ENCODE measurements at places on chromosomes 13 and 19.

DNA sequence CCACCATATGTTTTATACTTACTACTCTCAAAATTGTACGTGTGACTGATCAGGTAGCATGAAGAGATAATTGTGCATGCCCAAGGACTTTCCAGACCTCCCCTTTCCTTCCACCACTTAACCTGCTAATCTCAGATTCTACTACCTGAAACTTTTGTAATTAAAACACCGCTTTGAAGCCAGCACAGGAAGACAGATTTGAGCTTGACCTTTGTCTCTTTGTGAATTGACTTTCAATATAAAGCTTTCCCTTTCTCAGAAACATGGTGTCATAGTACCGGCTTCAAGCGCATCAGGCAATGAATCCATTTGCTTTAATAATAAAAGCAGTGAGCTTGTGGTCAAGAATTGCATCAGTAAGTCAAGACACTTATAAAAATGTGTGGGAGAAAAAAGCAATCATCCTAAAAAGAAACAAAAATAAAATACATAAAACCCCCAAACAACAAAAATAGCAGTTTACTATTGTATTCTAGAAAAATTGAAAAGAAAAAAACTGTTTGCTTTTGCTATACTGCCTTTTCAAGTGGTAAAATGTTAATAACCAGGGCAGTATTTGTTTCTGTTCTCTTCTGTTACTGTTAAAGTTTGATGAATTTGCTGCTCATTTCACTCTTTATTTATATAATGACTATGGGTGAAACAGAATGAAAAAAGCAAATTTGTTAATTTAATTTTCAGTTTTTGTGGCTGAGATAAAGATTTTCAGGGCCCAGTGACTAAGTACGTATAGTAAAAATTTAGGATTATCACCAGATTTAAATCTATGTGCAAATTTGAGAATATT is 2075.3 kb downstream of the PCDH9 start:
- DNase-seq: no peak

- DNase-seq: no peak
Observed at GRCh38 chr13:48942131-48942530, 33.6 kb upstream of the FNDC3A start.

- DNase-seq: no peak
Observed at GRCh38 chr13:97549201-97549600, 115.2 kb downstream of the RAP2A start.

- DNase-seq: peak; percentile 55
Observed at GRCh38 chr19:40139533-40140287, 49.0 kb upstream of the ZNF780A start.

- DNase-seq: no peak
Observed at GRCh38 chr13:40205771-40206240, 460.6 kb downstream of the FOXO1 start.

DNA sequence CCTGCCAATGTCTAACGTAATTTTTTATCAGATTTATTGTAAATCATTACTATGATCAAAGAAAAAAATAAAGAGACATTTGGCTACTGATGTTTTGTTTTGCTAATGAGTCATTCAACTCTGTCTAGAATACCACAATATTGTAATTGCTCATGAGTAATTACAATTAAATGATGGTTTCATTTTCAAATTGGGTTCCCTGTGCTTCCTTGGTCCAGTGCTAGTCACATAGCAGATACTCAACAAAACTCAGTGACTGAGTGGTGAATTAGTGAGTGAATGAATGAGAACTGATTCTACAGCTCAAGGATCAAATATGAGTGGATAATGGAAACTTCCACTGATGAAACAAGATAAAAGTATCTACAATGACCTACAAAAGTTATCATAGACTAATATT is 304.7 kb downstream of the POU4F1 start:
- DNase-seq: no peak

DNA sequence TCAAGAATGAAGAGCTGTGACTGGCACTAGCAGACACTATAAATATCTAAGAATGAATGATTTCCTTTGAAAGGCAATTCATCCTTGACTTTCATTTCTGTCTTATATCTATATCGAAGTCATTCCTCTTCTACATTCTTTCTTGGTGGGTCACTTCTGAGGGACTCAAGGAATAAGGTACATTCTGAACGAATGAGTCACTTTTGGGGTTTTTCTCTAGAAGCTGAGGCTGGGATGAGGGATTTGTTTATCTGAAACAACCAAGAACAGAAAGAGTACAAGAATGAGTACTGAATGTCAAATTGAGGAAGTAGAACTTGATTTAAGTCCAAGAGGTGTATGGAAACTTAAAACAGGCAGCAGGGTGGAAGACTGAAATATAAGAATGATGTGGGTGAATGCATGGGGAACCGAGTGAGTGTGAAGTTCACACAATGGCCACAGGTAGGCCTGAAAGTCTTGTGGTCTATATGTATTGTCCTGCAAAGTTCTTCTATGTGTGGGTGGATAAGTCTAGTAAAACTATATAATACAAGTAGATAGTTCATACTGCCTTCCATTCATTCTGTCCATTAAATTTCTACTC is 343.9 kb downstream of the OXGR1 start:
- DNase-seq: no peak

DNA sequence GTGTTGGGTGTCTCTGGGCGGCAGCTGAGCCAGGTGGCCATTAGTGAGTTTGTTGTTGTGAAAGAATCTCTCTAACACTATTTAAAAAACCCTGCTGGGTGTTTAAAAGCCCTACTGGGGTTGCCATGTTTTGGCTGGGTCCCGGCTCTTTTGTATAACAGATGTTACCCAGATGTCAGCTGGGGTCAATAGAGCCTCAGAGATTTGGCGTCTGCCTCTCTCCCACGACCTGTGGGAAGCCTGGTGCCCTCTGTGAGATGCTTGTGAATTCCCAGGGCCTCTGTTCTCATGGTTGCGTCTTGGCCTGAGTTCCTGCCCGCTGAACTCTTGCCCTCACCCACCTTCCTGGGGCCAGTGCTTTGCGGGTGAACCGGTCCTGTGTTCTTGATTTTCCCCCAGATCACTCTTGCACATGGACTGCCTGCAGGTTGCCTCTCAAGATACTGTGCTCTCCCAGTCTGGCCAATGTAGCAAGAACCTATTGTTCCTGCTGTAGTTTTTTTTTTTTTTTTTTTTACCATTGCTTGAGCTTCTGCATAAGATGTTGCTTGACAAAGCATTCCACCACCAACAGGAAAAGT is 9.5 kb downstream of the NFILZ start:
- DNase-seq: no peak

DNA sequence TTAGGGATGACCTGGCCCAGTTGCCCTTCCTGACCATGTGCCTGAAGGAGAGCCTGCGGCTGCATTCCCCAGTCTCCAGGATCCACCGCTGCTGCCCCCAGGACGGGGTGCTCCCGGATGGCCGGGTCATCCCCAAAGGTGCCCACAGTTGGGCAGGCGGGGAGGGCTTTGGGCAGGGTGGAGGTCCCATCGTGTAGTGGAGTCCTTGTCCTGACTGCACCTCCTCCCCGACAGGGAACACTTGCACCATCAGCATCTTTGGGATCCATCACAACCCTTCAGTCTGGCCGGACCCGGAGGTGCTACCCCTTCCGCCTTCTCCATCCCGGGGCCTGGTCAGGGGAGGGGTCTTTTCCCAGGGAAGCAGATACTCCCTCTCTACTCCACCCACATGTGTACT is 31.7 kb upstream of the CYP4F8 start:
- DNase-seq: no peak

GRCh38 chr19:1884291-1884718 is 991 bp downstream of the ABHD17A start:
- DNase-seq: no peak

- no peak for DNase-seq
Observed at GRCh38 chr19:41971363-41971762, 12.2 kb upstream of the RABAC1 start.

DNA sequence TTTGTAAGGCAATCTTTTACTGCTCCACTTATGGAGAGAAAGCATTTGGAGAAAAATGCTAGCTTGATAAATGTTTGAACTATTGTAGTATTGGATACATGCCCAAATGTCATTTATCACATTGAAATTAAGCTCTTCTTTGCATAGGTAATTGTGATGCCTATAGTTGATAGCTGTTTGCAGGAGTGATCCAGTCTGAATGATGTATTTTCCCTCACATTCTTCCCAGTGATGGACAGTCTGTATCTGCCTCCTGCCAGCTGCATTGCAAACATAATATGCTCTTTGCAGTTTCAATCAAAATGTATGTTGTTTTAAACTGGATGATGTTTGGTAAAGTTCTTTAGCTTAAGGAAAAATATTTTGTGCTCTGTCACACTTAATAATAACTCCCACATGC is 89.8 kb downstream of the EDNRB start:
- no peak for DNase-seq

DNA sequence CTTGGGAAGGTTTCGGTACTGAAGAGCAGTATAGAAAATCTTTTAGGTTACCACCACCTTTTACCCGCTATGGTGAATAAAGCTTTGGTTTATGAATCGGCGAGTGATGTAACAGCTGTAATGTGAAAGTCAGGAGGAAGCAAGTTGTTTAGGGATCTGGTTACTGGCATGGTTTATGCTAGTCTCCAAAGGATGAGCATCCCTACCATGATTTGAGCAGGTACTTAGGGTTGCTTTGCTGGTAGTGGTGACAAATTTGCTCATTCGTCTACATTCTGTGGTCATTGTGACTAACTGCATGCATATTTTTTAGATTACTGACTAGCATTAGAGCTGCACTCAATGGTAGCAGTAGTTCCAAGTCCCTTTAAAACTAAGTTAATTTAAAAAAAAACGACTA is 104.1 kb downstream of the FRY start:
- no peak for DNase-seq

DNA sequence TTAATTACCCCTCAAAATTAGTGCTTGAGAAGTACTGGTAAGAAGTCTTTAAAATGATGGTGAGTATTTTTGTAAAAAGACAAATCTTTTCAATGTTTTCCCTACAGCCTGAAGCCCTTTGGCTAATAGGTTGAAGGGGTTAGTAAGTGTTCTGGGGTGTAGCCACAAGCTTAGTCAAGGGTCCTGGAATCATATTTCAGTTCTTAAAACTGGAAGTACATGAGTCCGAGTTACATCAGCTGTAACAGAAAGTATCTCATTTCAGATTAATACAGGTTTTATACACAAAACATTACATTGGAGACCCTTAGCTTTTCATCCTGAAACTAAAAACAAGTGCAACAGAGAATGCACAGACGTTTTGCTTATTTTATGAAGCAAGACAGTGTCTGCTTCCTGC is 52.7 kb upstream of the TEX29 start:
- peak; percentile 15 for DNase-seq

- DNase-seq: no peak
Observed at GRCh38 chr13:24074678-24075077, 85.8 kb upstream of the SPATA13 start.

- no peak for DNase-seq
Observed at GRCh38 chr19:27770095-27770494, 1442.9 kb downstream of the UQCRFS1 start.

- no peak for DNase-seq
Observed at GRCh38 chr13:99033814-99034213, 56.0 kb upstream of the DOCK9 start.

DNA sequence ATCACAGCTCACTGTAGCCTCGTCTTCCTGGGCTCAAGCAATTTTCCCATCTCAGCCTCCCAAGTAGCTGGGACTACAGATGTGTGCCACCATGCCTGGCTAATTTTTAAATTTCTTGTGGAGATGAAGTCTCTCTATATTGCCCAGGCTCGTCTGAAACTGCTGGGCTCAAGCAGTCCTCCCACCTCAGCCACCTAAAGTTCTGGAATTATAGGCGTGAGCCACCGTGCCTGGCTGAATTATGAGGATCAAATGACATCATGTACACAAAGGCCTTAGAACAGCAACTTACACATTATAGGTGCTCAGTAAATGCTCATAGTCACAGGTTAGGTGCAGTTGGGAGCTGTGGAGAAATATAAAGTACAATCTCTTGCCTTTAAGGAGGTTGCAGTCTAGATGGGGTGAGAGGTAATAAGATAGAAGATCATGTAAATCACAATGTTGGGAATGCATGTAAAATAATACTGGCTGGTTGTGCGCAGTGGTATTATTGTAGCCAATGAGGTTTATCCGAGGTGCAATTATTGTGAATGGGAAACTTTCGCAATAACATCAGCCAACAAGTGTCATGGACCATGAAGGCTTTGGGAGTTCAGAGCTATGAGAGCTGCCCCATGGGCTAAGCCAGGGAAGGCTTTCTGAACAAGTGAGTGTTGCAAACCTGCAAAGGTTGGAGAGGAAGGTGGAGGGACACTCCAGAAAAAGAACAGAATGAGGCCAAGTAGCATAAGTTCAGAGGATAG is 29.8 kb upstream of the CXCL17 start:
- DNase-seq: no peak

DNA sequence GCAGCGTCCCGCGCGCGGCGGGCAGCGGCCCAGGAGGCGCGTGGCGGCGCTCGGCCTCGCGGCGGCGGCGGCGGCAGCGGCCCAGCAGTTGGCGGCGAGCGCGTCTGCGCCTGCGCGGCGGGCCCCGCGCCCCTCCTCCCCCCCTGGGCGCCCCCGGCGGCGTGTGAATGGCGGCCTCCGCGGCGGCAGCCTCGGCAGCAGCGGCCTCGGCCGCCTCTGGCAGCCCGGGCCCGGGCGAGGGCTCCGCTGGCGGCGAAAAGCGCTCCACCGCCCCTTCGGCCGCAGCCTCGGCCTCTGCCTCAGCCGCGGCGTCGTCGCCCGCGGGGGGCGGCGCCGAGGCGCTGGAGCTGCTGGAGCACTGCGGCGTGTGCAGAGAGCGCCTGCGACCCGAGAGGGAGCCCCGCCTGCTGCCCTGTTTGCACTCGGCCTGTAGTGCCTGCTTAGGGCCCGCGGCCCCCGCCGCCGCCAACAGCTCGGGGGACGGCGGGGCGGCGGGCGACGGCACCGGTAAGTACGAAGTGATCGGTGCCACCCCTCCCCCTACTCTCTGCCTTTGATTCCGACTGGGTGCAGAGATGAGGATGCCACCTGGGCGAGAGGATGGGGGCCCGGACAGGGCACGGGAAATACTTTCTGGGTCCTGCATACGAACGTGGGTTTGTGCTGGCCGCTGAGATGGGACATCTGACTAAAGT is 874 bp downstream of the TRIM28 start:
- peak; percentile 76 for DNase-seq

- peak; percentile 50 for DNase-seq
Observed at GRCh38 chr19:12783849-12784393, 7.4 kb upstream of the JUNB start.

- DNase-seq: no peak
Observed at GRCh38 chr19:16070366-16070990, 5.8 kb upstream of the TPM4 start.

GRCh38 chr19:38831142-38831605 is 420 bp downstream of the ECH1 start:
- peak; percentile 90 for DNase-seq

DNA sequence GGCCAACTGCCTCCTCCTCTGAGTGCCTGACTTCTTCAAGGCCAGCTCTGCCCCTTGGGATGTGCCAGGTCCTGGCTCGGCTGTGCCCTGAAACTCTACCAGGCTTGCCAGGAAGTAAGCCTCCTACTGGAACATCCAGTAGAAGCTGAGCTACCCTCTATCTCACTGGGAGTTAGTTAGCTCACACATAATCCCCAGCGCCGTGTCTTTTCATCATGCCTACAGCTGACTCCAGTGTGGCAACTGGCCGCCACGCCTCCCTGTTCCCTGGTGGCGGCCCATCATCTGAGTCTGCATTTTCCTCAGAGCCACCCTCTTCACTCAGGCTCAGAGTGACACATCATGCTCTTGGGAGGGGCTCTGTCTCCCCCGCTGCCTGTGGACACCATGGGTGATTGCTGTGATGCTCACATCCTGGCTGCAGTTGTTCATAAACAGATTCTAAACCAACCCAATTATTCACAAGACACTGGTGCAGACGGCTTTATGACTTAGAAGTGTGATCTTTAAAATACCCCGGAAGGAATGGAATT is 131.9 kb upstream of the IRS2 start:
- DNase-seq: no peak

GRCh38 chr13:39510316-39510695 is 92.7 kb downstream of the LHFPL6 start:
- no peak for DNase-seq
